ENCODE measurements at places on chromosomes 12 and 14. TPM values are rescaled to one million over a fixed set of nuclear protein-coding genes. Genes with fewer than 3 reads are reported as not detected.

Gene ARHGAP9
- not detected for total RNA-seq

Gene KRT71
- total RNA-seq = not detected

Gene SPIC
- total RNA-seq = not detected

Gene KANSL2
- total RNA-seq = 41.3 TPM

Gene ZDHHC22
- total RNA-seq = not detected

Gene PTPN21
- 3.3 TPM for total RNA-seq

Gene TTC9
- 0.13 TPM for total RNA-seq

Gene TMEM30B
- not detected for total RNA-seq

GRCh38 chr12:47722136-47722834, 3.0 kb downstream of the ENDOU start:
- DNase-seq = no peak

GRCh38 chr12:116276652-116277466, 634 bp downstream of the MED13L start:
- peak; percentile 17 for DNase-seq

- DNase-seq = no peak
These were observed 12.4 kb upstream of the KRT5 start for GRCh38 chr12:52532636-52533035.

DNA sequence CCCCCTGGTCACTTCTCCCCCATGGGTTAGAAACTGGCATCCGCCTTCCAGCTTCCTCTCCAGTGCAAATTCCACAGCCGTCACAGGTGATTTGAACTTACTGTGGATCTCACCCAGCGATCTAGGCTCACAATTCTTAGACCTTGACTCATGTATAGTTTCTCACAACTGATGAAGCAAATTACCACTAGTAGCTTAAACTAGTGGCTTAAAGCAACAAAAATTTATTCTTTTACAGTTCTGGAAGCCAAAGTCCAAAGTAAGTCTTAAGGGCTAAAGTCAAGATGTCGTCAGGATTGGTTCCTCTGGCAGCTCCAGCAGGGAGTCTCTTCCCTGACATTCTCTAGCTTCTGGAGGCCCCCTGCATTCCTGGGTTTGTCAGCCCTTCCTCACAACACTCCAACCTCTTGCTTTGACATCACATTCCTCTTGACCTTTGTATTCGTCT, 117.4 kb downstream of the KTN1 start:
- DNase-seq = no peak

GRCh38 chr12:2118481-2119255, 65.9 kb downstream of the CACNA1C start:
- DNase-seq = no peak

DNA sequence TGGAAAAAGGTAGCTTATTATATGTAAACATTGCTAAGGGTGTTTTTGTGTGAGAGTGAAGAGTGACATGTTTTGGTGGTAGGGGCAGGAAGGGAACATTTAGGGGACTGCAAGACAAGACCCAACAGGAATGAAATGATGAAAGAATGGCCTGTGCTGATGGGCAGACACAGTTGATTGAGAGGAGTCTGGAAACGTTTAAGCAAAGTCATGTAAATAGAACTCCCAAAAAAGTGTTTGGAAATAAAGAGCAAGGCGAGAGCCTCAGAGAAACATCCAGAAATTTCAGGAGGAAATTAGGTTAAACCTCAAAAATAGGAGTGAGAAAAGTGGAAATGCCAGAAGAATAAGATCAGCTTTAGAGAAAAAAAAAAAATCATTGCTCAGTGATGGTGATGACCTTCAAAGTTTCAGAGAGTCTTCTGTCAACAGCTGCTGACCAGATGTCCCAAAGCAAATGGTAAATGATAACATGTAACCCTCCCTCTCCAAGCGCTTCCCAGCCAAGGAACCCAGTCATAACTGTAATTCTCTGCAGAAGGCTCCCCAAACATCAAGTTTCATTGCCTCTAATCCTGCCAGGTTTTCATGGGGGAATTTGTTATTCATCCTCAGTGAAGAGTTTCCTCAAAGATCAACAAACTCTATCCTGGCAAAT, 223.2 kb upstream of the FAR2 start:
- DNase-seq = no peak

GRCh38 chr12:3572560-3572959, 81.6 kb downstream of the PRMT8 start:
- no peak for DNase-seq

DNA sequence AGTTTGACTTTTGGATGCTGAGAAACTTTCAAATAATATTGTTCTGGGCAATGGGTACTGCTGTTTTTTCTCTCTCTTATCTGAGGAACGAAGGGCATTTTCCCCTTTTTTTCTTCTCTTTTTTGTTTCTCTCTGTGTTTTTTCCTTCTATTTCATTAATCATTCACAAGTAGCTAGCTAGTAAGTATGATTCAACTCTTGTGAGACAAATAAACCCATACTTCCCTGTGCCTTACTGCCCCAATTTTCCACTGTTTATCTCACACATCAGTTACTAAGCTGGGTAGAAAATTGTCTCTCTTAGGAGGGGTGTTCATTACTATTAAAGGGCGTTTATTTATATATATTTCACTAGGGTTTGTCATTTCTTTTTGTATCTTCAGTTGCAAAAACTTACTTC, 437.6 kb downstream of the RERGL start:
- no peak for DNase-seq

DNA sequence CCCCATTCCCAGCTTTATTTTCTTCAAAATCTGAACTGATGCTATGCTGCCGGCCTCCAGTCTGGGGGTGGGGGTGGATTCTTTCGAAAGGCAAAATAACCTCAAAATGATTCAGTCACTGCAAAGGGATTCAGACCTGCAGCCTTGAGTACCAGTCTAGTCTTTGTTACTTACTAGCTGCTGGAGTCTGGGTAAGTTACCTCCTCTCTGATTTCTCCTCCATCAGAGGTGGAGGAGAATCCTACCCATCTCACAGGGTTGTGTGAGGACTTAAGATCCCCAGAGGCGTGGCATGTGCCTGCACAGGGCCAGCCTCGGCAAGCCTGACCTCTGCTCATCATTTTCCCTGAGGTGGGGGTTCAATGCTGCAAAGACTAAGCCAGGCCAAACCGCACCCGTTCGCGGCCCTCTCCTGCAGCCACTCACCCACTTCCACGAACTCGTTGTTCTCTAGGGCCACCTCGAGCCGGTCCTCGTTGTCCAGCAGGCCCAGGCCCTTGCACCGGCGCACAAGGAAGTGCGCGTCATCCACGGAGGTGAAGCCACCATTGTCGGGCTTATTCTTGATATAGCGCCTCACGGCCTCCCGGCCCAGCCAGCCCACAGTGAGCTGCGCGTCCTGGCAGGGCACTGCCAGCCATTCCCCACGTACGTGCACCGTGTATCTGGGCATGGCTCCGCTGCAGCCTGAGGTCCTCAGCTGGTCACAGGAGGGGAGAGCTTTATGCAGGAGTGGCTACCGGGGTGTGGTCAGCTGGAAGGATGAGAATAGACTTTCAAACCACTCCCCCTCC, 709 bp downstream of the HAL start:
- no peak for DNase-seq

DNA sequence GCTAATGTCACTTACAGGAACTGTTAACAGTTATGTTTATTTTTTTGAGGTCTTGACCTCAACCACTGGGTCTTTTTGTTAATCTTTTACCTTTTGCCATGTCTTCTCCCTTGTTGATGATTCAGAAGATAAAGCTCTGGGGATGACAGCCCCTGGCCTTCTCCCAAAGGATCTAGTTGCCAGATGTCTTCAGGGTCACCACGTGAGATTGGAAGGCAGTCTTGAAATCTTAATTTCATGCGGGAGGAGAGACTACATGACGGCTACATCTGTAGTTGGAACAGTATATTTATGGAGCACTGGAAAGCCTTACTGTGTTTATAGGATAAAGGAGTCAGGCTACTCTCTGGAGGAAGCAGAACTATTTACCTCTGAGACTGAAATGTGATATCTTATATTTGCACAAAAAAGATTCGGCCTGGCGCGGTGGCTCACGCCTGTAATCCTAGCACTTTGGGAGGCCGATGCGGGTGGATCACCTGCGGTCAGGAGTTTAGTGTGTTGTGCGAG, 5.6 kb downstream of the MLEC start:
- DNase-seq = peak; percentile 70

DNA sequence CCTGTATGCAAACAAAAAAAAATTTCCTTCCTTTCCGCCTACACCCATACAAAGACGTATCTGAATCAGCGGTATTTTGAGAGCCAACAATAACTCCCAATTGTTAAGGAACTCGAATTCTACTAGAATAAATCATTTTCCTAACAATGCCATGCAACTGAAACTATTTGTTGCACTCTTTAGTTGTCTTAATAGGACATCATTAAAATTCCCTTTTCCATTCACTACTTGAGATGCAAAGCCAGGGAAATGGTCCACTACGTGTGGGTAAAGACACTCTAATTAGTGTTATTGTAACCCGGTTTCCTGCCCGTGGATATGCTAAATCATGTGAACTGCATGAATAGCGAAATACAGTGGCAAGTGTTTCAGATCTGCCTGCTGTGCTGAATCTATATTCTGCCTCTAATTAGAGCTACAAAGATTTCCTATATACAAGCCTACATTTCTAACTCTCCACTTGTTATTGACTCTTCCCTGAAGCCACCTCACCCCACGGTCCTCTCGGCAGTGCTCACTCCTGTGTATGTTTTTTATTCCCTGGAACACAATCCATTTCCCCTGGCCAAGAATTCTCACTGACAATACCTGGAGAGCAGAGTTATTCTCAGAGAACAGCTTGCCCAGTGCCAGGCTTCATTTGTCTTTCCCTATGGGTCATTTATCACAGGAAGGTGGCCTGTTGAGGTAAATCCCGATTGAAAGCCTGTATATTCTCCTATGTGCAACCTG, 168.3 kb downstream of the PAWR start:
- no peak for DNase-seq

- no peak for DNase-seq
These were observed 158.4 kb upstream of the IGF1 start for GRCh38 chr12:102638777-102639176.

- no peak for DNase-seq
These were observed 4.9 kb downstream of the AMN start for GRCh38 chr14:102927346-102927877.
